ENCODE measurements at places on chromosomes 7 and 10. TPM values are rescaled to one million over a fixed set of nuclear protein-coding genes. Genes with fewer than 3 reads are reported as not detected.

Gene TIMM23B
- total RNA-seq: 20.7 TPM

Gene SLC18A3
- total RNA-seq: not detected

Gene CHN2
- total RNA-seq: 6.1 TPM

Gene COL17A1
- not detected for total RNA-seq

Gene SPDYE5
- not detected for total RNA-seq

All from activated CD8-positive, alpha-beta memory T cell treated with anti-CD3 and anti-CD28 coated beads for 36 hours (primary cell).